Hematopoietic multipotent progenitor cell treated with erythropoietin and hydrocortisone succinate and interleukin-3 and kit ligand, for 15 days (in vitro differentiated cells): ENCODE measurements at places on chromosomes 1 and 21.

DNA sequence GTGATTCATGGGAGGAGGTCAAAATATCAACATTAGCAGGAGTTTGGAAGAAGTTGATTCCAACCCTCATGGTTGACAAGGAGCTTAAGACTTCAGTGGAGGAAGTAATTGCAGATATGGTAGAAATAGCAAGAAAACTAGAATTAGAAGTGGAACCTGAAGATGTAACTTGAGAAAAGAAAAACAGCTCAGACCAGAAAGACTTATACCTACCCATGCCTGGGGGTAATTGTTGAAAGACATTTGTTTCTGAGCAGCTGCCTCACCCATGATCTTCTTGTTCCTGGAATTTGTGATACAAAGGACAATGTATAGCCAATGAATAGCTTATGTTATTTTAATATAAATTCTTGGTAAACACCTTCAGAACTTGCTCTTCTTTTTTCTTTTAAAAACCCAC is 128.6 kb downstream of the LRIG2 start:
- no peak for DNase-seq

- DNase-seq, result no peak
Observed at GRCh38 chr1:36981126-36981525, 53.2 kb downstream of the GRIK3 start.

DNA sequence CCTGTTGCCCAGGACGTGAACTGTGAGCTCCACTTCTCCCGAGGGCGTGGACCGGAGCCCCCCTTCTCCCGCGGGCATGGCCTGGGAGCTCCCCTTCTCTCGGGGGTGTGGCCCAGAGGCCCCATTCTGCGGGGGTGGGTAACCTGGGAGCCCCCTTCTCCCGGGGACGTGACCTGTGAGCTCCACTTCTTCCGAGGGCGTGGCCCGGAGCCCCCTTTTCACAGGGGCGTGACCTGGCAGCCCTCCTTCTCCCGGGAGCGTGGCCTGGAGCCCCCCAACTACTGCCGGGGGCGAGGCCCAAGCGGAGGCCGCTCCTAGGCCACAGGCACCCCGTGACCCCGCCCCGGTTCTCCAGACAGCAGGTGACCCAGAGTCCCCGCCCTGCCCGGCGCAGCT is 320 bp downstream of the C1orf174 start:
- peak; percentile 27 for DNase-seq

DNA sequence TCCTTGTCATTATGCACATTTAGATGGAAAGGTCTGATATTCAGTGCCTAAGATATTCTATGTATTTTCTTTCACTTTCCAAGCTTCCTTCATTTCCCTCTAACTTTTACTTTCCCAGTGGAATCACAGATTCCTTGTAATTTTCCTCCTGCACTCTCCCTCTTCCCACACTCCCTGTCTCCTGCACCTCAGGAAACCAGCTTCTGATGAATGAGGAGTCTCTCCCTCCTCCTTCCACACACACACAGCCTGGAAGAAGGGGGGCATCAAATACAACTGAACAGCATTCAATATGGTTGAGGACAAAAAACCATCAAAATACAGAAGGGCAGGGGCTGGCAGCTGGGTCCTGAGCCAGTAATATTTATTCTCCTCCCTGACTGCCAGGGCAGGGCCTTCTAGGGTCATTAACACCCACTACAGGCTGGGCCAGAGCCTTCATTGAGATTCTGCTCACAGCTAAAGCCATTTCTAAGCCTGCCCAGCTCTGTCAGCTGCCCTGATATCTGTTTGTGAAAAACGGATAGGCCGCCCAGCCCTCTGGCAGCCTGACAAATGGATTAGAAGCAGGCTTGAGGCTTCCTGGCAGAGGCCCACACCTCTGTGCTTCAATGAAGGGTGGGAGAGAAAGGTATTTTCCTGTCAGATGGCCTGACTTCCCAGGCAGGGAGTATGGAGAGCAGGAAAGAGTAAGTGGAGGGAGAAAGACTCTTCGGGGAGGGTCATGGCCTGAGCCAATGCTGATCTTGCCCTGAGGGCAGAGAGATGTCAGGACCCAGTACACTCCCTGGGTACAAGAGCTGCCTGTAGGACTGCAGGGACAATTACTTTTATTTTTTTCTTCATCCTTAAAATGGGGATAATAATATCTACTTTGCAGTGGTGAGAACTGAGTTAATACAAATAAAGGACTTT is 138.9 kb upstream of the SPATA6 start:
- no peak for DNase-seq

DNA sequence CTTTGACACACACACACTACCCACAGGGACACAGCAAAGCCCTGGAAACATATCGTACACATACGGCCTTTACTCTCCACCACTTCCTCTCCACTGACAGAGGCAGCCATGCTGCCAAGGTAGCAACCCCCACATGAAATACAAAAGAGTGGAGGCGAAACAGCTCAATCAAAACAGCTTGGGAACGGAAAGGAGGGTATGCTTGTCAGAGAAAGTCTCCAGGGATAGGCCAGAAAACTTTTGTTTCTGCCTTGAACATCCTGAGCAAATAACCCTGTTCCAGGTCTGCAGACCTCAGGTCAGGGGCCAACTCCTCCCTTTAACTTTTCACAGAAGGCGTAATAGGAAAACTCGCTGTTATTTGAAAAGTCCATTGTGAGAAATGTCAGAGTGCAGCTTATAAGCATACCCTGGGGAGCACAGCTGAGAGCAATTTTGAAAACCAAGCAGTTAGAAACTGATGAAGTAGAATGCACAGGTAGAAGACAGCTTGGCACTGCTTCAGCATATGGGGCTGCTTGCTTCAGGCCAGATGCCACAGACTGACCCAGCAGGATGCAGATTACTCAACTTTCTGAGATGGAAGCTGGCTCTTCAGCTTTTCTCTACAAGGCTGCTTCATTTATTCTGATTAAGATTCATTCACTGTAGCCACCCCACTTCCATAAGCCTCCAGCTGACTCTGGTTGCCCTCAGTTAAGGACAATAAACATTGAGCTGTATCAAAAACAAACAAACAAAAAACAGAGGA is 18.0 kb downstream of the KIAA0319L start:
- no peak for DNase-seq

GRCh38 chr1:192066202-192066601 is 92.1 kb upstream of the RGS18 start:
- no peak for DNase-seq

DNA sequence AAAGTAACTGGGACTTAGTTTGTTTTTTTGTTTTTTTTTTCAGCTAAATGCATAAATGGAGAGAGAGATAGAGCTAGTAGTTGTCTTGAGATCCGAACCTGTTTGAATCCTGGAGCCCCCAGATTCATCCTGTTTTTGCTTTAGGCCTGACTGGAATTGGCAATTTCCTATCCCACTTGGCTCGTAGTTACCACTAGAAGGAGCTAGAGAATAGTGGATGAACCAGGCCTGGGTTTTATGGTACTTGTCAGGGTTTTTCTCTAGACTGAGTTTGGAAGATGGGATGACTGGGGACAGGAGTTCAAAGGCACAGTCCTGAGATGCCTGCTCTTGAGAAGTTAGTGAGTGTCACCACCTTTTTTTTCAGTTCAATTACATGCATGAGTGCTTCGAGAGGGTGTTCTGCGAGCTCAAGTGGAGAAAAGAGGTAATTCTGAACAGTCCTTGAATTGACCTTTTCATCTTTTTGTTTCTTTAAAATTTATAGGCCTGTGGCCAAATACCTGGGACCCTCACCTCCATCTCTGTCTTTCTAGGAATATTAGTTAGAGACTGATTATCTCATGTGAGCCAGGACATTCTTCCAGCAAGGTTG is 23.4 kb downstream of the CELF3 start:
- peak; percentile 52 for DNase-seq

GRCh38 chr1:202659541-202659940 is 50.7 kb downstream of the SYT2 start:
- DNase-seq, result no peak

- no peak for DNase-seq
Observed at GRCh38 chr1:179206812-179207211, 22.7 kb downstream of the ABL2 start.

GRCh38 chr1:106879538-106879937 is 176.9 kb upstream of the PRMT6 start:
- no peak for DNase-seq

DNA sequence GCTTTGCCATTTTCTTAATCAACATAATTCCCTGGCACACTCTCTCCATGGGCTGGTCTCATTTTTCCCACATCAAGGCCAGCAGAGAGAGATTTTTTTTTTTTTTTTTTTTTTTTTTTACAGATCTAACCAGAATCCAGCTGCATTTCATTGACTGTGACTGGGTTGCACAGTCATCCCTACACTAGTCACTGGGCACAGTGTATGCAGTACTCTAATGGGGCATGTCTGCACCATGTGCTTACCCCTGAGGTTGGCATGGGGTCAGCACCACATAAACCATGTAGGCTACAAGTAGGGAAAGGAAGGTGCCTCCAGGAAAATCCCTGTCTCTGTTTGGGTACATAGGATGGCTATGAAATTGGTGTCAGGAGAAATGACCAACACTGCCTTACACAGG is 64.1 kb upstream of the LRP8 start:
- no peak for DNase-seq

GRCh38 chr1:238558746-238559145 is 668.0 kb upstream of the ZP4 start:
- no peak for DNase-seq

DNA sequence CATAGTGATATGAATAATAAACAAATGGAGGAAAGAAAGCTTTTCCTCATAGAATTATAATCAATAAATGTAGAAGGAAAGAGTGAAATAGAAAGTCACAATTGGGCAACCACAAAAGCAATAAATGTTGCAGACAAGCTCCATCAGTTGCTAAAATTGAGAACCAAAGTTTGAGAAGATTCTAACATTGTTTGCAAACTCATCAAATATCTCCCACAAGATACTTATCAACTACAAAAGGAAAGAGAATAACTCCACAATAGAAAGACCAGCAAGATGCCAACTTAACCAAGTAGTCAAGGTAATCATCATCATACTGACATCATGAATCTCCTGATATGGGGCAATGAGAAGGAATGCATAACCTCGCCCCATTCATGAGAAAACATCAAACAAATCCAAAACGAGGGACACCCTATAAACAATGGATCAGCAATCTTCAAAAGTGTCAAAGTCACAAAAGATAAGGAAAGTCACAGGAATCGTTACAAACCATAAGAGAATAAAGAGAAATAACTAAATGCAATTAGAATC is 16.4 kb downstream of the EIF4G3 start:
- no peak for DNase-seq

DNA sequence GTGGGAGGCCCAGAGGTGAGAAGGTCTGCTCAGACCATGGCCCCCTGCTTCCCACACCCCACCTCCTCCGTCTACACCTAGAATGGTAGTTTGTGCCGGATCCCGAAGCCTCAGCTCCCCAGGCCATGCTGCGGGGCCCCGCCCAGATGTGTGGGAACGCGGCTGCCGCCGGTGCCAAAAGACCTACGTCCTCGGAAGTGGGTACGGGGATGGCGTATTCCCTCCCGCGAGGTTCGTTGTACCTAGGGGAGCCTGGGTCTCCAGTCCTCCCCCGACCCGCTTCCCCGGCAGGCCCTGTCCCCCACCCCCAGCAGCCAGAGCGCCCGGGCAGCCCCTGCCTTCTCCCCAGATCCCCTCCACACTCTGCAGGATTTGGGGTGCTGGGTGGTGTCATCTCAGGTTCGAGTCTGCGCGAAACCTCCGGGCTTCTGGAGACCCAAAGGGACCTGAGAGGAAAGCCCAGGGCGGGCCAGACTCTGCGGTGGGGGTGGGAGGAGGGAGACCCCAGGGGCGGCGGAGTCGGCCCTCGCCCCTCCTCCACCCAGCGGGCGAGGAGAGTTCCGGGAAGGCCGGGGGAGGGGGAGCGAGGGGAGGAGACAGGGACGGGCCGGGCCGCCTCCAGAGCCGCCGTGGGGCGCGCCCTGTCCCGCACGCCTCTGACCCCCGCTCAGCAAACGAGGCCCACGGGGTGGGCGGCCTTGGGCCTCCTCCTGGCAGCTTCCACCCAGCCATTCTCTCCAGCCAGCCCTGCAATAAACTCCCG is 6.2 kb upstream of the PRDM16 start:
- no peak for DNase-seq

DNA sequence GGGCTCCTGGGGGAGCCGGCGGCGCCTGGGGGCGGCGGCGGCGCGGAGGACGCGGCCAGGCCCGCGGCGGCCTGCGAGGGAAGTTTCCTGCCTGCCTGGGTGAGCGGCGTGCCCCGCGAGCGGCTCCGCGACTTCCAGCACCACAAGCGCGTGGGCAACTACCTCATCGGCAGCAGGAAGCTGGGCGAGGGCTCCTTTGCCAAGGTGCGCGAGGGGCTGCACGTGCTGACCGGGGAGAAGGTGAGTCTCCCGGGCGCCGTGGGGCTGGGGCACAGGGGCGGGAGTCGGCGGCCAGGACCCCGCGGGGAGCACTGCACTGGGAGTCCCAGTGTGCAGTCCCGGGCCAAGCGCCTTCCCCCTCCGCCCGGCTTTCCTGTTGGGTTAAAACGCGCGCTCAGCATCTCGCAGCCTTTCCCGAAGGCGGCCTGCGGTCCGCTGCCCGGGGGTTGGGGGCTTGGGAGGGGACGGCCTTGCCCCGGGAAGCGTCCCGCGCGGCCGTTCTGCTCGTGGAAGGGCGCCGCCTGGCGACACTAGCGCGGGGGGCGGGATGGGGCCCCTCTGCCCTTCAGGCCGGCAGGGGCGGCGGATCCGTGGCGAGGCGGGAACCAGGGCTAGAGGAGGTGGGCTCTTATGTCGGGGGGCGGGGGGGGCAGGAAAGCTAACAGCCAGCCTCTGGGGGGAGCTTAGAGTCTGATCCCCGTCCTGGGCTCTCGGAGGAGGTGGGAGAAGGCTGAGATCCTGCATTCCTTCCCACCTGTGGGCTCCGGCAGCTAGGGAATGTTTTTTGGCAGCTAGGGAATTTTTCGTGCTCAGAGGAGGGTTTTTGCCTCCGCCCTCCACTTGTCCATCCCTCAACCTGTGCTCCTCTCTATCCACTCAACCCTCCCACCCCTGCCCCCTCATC is 1.1 kb downstream of the HUNK start:
- no peak for DNase-seq

- DNase-seq, result no peak
Observed at GRCh38 chr1:74423471-74423870, 88.9 kb downstream of the LRRC53 start.

DNA sequence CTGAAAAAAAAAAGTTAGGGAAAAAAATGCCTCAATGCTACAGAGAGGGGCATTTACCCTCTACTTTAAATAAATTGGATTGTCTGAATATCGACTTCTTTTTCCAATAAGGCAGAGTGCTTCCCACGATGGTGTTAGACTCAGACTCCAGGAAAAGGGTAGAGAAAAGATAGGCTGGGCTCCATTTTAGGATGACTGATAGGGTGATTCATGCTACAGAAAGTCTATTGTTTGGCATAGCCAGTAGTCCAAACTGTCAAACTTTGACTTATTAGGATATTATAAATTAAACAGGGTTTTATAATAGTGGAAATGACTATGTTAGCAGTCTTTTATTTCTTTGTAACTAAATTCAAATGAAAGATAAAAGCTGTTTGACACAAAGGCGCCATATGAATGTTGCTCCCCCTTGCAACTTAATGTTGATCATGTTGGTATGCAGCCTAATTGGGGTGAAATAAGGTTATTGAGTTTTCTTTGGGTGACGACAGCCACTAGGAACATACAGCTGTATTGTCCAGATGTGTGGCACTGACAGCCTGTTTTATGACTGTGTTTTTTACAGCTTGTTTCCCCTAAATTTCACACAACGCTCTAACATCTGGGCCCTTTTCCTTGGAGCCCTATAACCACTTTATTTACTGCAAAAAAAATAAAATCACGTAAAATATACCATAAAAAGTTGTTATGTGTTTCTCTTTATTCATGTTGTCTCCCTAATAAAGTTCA is 69.3 kb downstream of the SPAG17 start:
- no peak for DNase-seq

GRCh38 chr1:94820936-94821335 is 779 bp downstream of the SLC44A3 start:
- DNase-seq, result no peak
